ENCODE measurements at places on chromosomes 1 and 21.

DNA sequence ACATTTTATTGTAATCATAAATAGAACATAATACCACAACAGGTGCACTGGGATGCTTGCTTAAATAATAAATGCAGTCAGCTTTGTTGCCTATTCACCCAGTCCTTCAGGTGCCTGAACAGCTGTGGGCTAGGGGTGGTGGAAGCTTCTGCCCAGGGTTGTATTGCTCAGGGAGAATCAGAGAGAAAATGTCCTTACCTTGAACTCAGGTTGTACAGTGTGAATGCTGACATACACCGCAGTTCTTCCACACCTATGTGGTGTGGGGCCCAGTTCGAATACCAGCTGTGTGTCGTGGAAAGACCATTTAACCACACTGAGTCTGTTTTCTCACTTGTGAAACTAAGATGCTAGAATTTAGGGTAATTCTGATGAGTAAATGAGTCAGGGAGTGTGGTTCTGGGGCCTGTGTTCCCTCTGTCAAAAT lies 115.7 kb upstream of the ATP1A1 start:
- no peak for DNase-seq

DNA sequence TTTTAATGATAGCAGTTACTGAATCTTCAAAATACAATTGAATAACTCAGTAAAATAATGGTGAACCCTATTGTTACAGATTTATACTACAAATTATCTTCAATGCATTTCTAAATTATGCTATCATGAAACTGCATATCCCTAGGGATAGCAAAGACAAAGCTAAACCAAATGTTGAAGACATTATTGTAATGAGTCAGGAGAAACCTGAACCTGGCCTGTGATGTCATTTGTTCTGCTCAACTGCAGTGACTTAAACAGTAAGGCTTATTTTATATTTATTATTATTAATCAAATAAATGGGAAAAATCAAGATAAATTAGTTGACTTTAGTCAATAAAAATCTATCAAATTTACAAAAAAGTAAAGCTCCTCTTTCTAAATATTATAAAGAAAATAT lies 100.3 kb downstream of the UCHL5 start:
- no peak for DNase-seq

DNA sequence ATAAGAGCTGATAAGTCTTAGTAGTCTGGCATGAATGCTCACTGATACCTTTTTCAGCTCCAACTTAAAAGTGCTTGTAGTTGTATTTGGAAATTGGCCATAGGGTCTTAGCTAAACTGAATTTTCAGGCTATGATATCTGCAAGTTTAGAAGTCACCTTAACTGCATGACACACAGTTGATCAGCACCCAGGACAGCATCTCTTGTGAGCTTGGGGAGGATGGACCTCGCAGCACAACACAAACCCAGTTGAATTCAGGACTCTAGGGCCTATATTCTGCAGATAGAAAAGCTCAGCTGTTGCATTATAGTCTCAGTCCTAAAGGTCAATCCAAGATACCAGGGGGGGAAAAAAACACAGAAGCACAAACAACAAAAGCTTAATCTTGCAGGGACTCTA lies 394.3 kb downstream of the KCNH1 start:
- no peak for DNase-seq

GRCh38 chr1:206814716-206815341 lies 42.5 kb upstream of the IL10 start:
- no peak for DNase-seq

- no peak for DNase-seq
Observed at GRCh38 chr1:53519421-53519820, 60.2 kb downstream of the DMRTB1 start.

DNA sequence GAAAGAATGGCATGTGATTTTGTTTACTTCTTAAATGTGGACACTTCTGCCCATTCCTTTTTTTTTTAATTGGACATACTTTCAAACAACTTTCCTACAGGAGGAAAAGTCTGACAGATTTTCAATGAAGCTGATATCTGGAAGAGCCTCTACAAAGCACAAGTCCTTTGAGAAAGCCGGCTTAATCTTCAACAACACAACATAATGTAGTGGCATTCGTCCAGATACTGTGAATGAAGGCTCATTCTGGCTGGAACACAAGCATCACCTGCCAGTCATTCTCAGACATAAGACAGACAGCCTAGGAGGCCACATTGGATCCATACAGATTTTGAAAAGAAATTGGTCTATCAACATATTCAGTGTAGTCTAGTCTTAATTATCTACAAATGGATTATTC lies 4.9 kb downstream of the OTUD7B start:
- DNase-seq, result no peak

DNA sequence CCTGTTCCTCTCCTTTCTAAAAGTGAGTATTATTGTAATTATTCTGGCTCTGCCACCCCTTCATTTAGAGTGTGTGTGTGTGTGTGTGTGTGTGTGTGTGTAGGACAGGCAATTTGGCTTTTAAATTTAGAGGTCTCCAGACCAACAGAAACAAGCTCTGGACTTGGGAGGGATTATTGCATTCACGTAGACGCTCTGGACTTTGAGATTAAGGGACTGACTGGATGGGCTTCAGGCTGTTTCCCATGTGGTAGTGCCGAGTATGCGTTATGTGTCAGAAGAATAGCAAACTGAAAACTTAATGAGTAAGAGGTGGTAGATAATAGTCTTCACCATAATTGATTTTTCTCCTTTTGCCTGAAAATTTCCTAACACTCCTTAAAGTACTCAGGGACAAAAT lies 281.9 kb downstream of the USP25 start:
- no peak for DNase-seq

DNA sequence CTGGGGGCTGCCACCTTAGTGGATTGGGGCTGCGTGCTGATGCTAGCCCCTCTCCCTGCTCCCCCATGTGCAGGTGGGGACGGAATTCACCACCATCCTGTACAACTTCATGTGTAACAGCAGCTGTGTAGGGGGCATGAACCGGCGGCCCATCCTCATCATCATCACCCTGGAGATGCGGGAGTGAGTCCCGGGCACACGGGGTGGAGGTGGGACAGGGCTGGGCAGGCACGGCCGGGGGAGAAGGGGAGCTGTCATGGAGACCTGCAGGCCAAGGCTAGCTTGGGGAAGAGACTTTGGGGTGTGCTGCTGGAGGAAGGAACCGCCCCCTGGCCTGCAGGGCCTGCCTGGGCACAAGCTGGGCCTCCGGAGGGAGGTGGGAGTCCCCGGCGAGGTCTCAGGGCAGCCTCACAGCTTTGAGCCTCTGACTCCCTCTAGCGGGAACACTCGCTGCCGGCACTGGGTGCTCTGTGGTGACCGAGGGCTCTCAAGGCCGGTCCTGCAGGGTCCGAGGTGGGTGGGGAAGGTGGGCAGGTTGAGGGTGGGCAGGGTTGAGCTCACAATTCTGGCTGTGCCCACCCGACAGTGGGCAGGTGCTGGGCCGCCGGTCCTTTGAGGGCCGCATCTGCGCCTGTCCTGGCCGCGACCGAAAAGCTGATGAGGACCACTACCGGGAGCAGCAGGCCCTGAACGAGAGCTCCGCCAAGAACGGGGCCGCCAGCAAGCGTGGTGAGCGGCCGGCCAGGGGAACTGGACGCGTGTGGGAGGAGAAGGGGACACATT lies 25.0 kb upstream of the CCDC27 start:
- peak; percentile 83 for DNase-seq

- DNase-seq, result no peak
Observed at GRCh38 chr1:15053153-15053552, 100.4 kb upstream of the TMEM51 start.

GRCh38 chr1:206703661-206704060 lies 19.0 kb downstream of the MAPKAPK2 start:
- DNase-seq, result no peak

DNA sequence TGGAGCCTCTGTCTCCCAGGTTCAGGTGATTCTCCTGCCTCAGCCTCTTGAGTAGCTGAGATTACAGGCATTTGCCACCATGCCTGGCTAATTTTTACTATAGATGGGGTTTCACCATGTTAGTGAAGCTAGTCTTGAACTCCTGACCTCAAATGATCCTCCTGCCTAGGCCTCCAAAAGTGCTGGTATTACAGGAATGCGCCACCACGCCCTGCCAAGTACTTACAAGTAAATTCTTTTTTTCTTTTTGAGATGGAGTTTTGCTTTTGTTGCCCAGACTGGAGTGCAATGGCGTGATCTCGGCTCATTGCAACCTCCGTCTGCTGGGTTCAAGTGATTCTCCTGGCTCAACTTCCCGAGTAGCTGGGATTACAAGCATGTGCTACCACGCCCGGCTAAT lies 42.5 kb downstream of the RPRD2 start:
- DNase-seq, result no peak

GRCh38 chr1:234851450-234852438 lies 241.8 kb upstream of the IRF2BP2 start:
- no peak for DNase-seq

GRCh38 chr1:198696211-198696610 lies 57.4 kb downstream of the PTPRC start:
- no peak for DNase-seq

DNA sequence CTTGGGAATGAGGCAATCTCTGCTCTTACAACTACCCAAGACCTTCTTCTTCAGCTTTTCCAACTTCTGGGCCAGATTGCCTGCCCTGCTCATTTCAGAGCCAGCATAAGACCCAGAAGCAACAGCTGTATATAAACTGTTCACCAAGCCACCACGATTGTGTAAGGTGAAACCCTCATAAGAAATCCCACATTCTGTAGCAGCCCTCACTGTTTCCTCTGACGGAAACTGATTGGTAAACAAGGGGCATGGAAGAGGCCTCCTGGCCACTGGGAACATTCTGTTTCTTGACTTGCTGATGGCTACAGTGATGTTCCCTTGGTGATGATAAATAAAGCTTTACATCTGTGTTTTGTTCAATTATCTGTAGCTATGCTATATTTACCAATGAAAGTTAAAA lies 39.7 kb upstream of the EXO1 start:
- no peak for DNase-seq

DNA sequence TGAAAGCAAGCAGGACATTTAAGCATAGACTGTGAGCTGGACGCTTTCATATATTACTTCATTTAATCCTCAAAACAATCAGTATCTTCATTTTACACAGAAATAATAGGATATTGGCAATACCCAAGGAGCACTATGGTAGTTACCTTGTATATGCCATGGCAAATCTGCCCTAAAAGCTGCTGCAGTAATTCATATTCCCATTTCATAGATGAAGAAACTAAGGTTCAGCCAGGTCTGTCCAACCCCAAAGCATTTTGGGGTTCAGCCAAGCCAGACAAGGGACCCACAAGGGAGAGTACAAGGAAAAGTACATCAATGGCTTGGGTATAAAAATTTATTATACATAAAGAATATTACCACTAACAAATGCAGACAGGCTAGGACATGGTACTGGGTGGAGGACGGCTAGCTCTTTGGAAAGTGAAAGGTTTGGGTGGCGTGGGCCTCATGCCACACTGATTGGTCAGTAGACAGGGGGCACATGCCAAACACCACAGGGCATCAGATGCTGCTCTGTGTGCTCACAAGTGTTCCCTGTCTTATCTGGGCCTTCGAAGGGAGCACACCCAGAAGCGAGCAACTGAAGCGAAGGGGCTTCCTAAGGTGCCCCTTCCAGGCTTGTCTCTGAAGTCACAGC lies 23.9 kb upstream of the PTAFR start:
- DNase-seq, result no peak

GRCh38 chr1:212190169-212190568 lies 95.0 kb upstream of the PPP2R5A start:
- DNase-seq, result no peak

DNA sequence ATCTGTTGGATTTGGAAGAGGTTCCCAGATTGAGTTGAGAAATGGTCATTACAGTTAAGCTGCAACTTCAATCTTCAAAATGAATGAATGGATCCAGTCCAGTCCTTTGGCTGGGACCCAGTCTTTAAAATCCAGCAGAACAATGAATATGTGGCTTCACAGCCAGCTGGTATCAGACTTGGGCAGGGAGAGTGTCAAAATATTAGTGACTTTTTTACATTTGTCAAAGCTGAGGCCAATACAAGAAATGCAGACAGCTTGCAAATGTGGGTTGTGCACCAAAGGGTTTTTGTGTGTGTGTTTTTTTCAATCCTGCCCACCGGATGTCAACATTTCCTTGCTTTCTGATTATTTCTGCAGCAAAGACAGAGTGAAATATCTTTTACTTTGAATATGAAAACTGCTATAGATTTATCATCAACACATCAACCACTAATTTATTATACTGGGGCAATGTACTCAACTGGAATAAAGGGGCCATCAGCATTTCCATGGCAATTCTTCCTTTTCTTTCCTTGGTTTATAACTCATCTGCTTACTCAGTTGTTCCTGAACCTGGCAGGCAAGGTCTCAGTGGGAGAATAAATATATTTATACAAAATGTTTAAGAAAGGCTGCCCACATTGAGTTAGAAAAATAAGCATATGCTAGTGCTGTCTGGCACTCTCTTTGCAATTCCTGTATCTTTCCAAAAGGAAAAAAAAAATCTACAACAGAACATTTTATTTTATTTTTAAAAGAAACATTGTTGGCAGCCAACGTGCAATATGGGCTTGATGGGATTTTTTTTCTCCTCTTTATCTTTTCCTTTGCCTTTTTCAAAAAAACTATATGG lies 491.6 kb upstream of the C1orf87 start:
- no peak for DNase-seq

GRCh38 chr1:51661081-51661518 lies 44.2 kb downstream of the OSBPL9 start:
- DNase-seq, result no peak

GRCh38 chr1:40838980-40839942 lies 22.9 kb downstream of the CITED4 start:
- no peak for DNase-seq

- no peak for DNase-seq
Observed at GRCh38 chr1:248918131-248918530, 12.1 kb downstream of the PGBD2 start.

DNA sequence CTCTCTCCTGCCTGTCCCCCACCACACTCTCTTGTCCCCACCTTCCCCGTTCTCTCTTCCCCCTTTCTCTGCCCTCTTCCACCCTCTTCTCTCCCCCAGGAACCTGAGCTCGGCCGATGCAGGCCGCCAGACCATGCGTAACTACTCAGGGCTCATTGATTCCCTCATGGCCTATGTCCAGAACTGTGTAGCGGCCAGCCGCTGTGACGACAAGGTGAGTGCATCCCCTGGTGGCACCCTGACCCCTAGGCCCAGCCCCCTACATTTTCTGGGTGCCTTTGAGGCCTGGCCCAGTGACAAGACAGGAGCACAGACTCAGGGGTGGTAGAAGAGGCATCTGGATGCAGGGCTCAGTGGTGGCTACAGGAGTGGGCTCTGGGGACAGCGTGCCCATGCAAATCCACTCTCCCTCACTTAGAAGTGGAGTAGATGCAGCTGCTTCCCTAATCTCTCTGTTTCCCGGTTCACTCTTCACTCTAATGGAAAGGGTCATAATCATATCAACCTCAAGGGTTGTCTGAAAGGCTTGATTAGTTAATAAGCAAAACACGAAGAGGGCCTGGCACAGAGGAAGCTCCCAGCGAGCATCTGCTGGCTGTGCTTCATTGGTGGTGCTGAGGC lies 37.0 kb downstream of the PKP1 start:
- DNase-seq, result no peak

GRCh38 chr1:160834945-160835565 lies 27.6 kb downstream of the CD244 start:
- DNase-seq, result no peak

GRCh38 chr1:112110031-112110430 lies 120.6 kb upstream of the KCND3 start:
- no peak for DNase-seq

All from H1 (cell line).